NCI-H2029 treated with DMSO at 0.1 percent for 48 hours (cell line): ENCODE measurements at places on chromosomes 3 and 15.

GRCh38 chr3:45657853-45658252 lies 31.3 kb upstream of the SACM1L start:
- DNase-seq: no peak

- peak; percentile 65 for DNase-seq
Observed at GRCh38 chr3:128075522-128076482, 23.6 kb downstream of the SEC61A1 start.

DNA sequence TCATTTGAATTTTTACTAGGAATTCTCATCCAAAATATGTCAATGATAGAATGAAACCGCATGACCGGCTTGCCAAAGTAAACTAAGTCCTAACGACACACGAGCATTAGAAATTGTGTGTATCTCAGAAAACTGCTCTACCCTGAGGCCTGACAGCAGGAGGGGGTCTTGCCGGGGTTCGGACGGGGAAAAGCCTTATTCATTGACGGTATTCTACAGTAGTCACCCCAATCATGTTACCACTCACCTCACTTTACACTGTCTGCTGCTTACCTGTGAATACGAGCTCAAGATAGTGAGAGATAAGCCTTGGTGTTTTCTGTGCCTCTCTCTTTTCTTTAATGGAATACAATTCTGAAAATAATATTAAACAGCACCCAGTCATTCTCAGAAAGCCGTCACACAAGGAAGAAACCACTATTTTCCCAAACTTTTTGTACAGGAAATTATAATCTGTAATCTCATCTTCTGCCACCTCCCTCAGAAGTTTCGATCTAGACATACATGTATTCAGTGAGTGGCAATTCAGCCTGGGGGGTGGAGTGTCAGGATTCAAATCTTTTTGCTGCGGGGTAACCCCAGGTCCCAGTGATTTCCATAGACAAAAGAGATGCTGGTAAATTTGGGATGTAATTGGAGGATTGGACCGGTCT lies 492 bp upstream of the FAM43A start:
- no peak for DNase-seq

DNA sequence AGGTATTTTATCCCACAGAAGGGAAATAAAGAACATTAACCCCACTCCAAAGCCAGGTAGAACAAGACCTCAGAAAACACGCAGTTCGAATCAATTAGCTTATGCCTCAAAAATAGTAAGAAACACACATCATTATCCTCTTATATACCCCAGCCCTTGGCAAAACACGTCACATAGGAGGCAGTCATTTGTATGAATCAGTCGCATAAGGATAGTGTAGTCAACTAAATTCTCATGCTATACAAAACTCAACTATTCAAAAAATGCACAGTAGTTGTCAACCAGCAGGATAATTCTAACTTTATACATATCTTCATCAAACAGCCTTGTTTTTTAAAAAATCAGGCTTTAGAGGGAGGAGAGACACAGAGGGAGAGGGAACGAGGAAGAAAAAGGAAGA lies 298.4 kb downstream of the FOXP1 start:
- no peak for DNase-seq

DNA sequence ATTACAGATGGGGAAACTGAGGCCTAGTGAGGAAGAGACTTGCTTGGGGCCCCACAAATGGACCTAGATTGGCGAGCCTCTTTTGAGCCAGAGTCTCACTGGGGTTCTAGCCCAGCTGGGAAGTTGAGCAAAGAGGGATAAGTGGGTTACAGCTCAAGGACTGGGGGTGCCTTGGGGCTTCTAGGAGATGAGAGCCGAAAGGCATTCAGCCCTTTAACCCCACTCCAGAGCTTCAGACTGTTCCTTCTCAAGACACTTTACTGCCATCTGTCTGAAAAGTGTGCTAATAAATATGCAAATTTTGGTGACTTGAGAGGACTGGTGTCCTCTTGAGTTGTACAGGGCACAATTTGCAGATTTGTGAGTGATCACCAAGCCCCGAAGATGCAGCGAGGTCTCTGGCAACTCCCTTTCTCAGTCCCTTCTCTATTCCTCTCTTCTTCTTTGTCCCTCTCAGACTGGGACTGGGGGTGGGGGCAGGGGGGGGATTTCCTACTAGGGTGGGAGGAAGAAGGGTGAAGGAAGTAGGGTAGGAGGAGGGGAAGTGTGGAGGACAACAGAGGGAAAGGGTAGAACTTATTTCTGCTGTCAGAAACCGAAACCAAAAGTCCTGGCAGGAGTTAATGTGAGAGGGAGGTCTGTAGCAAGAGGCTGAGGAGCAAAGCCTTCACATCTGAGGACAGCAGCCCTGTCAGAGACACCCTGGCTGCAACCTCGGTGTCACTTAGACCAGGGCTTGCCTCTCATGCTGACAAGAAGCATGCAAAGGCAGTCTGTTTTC lies 16.2 kb upstream of the ANKDD1A start:
- no peak for DNase-seq
